ENCODE measurements at places on chromosomes 1 and 21.
A peak's percentile ranks its signal among the peaks of the same experiment; 100 is the strongest.

- no peak for DNase-seq
These were observed 64.1 kb downstream of the TMCO4 start for GRCh38 chr1:19735440-19736127.

DNA sequence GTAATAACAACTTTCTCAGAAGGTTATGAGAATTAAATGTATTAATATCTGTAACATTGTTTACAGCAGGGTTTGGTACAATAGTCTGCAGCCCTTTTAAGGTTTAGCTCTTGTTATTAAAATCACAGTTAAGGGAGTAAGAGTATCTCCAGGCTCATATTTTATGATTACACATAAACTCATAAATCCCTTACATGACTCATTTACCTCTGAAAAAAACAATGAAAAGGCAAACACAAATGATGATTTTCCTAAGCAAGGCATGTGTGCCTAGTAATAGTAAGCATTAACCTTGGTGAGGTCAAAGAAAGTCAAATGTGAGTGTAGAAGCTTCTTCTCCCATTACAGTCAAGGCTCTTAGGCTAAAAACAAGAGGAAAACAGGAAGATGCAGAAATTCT lies 84.5 kb upstream of the ADGRL4 start:
- DNase-seq: no peak

DNA sequence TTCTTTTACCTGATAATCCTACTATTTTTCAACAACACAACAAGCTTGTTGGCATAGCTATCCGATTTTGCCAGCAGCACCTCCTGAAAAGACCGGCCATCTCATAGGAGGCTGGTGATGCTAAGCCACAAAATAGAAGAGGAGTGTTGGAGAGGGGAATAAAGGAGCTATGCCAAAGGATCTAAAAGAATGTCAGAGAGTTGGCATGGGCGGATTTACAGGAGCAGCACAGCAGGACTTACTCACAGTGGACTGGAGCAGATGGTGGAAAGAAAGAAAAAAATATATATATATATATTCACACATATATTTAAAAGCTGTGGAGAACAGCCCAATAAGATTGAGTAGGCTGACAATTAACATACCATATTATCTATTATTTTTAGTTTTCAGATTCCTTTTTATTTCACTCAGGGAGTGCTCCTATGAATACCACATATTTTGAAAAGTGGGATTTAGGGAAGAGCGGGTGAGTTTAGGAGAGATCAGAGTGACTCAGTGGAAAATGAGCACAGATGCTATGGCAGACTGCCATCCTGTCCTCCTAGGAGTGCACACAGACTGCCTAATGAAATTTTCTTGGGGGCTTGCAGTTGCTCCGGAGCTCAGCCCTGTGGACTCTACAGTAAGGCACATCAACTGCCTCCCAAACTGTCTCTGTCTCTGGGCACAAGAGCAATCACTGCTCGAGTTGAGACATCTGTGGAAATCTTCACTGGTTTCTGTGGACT lies 394.4 kb upstream of the CHRM3 start:
- DNase-seq: no peak

DNA sequence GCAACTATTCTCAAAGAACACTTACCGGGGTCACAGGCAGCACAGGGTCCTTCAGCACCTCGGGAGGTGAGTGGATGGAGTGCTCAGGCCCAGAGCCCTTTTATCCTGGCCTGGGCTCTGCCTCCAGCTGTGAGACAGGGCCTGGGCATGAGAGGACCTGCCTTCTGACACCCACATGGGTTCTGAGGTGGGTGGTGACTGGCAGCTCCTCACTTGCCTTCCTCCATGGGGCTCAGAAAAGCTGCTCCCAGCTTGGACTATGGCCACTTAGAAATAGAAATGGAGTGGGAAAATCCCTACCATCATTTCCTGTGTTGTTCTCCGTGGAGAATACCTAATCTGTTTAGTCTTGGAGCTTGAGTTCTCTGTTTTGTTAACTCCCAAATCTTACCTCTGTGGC lies at the start of gene LCE1C:
Gene LCE1C (minus strand): TSS at position 76 of the 400 bp plus-strand sequence. CDS start 1,173 bp downstream, outside the sequence.
- DNase-seq: no peak

- DNase-seq: peak; percentile 74
These were observed 5.5 kb downstream of the TLR5 start for GRCh38 chr1:223137455-223138085.

DNA sequence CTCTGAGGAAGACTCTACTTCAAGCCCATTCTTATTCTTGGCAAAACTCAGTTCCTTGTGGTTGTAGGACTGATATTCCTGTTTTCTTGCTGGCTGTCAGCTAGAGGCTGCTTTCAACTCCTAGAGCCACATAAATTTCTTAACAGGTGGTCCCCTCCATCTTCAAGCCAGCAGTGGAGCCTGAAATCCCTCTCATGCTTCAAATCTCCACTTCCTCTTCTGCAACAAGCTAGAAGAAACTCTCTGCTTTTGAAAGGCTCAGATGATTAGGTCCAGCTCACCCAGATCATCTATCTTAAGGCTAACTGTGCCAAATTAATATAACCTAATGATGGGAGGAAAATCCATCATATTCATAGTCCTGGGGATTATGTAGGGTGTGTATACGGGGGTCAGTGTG lies 43.2 kb upstream of the CD34 start:
- DNase-seq: no peak

GRCh38 chr21:29638761-29639327 lies 301.0 kb downstream of the GRIK1 start:
- no peak for DNase-seq

DNA sequence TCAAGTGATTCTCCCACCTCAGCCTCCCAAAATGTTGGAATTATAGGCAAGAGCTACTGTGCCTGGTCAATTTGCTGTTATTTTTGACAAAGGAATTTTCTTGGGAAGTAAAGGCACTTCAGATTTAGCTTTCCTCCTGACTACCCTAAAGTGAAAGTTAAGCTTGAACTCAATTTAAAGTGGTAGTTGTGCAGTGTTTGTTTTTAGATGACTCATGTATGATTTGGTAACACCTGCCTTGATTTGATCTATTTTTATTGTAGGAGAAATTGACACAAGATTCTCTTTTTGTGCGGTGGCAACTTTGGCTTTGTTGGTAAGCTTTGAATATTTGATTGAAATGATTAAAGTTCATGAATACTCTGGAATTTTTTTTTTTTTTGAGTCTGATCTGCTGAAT lies 5.0 kb downstream of the RABGGTB start:
- DNase-seq: no peak

GRCh38 chr1:244821134-244821533 lies 14.3 kb upstream of the COX20 start:
- no peak for DNase-seq

DNA sequence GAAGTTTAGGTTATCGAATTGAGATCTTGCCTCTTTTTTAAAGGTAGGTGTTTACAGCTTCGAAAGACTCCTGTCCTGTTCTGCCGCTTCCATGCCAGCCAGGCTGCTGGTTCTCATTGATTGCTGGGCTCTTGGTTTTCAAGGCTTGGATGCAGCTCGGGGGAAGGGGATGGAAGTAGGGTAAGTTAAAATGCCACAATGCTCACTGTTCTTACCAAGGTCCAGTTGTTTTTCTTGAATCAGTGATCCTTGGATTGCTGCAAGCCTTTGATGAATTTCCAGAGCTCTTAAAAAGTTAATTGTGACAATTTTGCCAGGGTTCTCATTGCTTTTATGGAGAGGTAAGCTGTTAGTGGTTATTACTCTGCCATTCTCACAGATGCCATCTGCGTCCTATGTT lies 74.9 kb downstream of the PCBP3 start:
- no peak for DNase-seq

GRCh38 chr21:46325073-46325912 lies 1.3 kb downstream of the PCNT start:
- DNase-seq: peak; percentile 71

DNA sequence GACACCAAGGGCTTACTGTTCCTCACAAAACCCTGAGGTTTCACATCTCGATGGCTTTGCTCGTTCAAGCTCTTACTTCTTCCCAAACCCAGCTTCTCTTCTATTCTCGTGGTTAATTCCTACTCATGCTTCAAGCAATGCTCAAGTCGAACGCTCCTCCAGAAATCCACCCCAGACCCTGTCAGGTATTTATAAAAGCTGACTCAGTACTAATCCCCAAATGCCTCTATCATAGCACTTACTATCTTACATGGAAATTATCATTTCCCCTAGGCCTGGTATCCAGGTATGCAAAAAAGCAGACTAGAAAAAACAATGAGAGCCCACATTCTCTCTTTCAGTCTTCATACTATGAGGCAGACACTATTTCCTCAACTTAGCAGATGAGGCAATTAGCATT lies 6.3 kb downstream of the EBNA1BP2 start:
- DNase-seq: no peak

- no peak for DNase-seq
These were observed 8.6 kb upstream of the ITGB2 start for GRCh38 chr21:44929242-44929798.

GRCh38 chr1:28172713-28173150 lies 3.8 kb downstream of the PTAFR start:
- no peak for DNase-seq

DNA sequence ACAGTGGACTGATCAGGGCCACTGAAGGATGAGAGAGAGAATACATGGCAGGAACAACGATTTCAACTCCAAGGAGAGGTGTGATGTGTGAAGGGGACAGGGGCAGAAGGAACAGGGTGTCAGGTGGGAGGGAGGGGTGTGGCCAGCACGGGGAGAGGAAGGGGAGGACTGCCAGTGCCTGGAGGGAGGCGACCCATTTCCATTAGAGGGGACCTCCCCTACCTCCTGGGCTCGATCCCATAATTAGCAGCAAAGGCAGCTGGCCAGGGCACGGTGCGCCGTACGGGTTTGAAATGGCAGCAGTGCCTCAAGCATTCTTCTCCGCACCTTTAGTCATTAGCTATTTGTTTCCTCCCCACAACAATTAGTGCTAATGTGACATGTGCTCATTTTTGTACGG lies 22.7 kb downstream of the CRYAA start:
- no peak for DNase-seq

GRCh38 chr1:81681601-81682266 lies 119.0 kb upstream of the ADGRL2 start:
- no peak for DNase-seq

- no peak for DNase-seq
These were observed 939 bp upstream of the MFAP2 start for GRCh38 chr1:16981269-16981849.

GRCh38 chr1:230268371-230269170 lies 157.6 kb downstream of the PGBD5 start:
- peak; percentile 96 for DNase-seq

- DNase-seq: no peak
These were observed 461.0 kb upstream of the NFIA start for GRCh38 chr1:60621368-60621851.

DNA sequence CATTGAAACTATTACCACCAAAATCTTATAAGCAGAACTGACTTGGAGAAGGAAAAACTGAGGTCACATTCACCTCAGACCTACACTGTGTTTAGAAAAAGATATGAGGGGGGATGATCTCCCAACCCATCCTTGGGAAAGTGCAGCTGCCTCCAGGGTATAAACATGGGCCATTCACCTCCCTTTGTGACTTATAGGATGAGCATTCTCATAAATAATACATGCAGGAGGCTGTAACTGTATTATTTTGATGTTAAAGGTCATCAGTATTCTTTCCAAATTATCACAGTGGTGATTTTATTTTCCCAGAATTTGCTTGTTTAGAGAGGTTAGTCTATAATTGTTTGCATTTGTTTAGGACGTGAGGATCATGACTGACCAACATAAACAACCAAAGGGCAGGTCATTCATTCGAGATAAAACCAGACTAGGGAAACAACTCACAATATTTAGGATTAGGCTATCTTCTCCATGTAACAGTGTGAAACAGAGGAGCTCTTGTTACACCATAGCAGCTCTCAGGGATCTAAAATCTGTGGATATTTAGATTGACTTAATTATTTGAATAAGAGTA lies 109.2 kb upstream of the NR5A2 start:
- peak; percentile 32 for DNase-seq

DNA sequence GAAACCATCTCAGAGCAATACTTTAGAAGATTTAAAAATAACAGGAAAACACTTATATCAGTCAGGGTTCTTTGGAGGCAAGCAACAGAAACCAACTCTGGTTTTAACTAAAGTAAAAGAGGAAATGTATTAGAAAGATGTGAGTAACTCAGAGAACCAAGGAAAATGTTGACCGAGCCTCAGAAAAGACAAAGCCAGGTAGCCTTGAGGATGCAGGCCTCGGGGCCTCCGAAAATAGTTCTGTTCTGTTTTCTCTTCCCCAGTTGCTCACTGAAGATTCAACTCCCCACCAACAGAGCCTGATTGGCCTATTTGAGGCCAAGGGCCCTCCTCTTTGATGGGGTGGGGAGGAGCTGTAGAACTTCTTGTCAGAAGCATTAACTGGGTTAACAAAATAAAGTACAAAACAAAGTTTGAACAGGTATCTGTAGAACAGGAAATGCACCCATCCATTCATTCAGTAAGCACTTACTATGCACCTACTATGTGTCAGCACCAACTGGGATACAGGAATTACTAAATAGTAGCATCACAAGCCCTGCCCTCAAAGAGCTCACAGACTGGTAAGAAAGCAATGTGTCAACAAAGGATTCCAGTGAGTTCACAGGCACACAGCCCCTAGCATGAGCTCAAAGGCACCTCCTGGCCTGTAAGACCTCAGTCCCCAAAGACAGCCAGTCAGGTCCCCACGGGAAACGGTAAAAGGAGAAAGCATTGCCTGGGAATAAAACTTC lies 12.6 kb downstream of the SLAMF8 start:
- DNase-seq: no peak

DNA sequence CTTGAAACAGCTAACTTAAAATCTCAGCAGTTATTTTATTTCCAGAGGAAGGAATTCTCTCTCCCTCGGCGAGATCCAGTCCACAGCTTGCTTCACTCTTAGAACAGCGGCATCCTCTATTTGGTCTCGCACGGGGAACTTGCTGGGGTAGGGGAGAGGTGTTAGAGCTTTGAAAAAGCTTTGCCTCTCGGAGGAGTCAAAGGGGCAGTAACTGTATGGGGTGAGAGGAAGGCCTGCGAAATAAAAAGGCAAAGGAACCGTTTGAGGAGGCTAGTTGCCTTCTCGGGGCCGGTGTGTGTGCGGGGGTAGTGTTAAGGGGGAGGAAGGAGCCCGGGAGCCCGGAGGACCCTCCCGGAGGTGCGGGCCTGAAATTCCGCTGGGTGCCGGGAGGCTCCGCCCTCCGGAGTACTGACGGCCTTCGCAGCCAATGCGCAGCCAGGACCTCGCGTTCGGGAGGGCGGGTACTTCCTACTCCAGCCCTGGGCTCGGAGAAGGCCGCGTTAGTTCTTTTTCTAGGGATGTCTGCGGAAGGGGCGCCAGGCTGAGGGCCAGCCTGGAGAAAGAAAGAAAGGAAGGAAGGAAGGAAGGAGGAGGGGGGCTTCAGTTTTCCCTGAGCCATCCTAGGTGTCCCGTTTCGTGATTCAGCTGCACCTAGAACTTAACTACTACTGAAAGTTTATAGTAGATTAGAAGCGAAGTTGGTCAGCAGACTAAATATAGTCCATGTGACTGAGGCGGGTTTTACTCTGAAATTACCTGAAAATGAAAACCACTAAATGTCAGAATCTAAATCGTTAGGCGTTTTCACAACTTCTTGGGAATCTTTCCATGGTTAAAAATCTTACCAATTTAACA lies 2.2 kb downstream of the NEK7 start:
- peak; percentile 88 for DNase-seq

Measured in HuH-7 (cell line).